CD4-positive, alpha-beta T cell treated with Interleukin-10 for 1 hour (primary cell): ENCODE measurements at places on chromosomes 6 and 20.

- DNase-seq: no peak
Observed at GRCh38 chr20:24378661-24379483, 90.6 kb upstream of the SYNDIG1 start.

DNA sequence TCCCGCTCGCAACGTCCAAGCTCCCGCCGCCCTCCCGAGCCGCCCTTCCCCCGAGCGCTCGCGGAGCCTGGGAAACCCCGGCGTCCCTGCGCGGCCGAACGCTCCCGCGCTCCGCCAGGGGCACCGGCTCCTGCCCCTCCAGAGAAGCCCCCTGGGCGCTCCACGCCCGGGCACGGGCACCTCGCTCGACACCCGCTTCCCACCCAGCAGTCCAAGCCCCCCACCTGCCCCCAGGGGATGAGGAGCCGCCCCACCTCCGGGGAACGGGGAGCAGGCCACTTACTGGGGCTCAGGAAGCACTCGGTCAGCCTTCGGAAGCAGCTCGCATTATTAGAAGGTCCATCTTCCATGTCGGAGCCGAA, 1.4 kb downstream of the PDE10A start:
- no peak for DNase-seq

GRCh38 chr6:12309070-12309469, 18.9 kb downstream of the EDN1 start:
- no peak for DNase-seq

DNA sequence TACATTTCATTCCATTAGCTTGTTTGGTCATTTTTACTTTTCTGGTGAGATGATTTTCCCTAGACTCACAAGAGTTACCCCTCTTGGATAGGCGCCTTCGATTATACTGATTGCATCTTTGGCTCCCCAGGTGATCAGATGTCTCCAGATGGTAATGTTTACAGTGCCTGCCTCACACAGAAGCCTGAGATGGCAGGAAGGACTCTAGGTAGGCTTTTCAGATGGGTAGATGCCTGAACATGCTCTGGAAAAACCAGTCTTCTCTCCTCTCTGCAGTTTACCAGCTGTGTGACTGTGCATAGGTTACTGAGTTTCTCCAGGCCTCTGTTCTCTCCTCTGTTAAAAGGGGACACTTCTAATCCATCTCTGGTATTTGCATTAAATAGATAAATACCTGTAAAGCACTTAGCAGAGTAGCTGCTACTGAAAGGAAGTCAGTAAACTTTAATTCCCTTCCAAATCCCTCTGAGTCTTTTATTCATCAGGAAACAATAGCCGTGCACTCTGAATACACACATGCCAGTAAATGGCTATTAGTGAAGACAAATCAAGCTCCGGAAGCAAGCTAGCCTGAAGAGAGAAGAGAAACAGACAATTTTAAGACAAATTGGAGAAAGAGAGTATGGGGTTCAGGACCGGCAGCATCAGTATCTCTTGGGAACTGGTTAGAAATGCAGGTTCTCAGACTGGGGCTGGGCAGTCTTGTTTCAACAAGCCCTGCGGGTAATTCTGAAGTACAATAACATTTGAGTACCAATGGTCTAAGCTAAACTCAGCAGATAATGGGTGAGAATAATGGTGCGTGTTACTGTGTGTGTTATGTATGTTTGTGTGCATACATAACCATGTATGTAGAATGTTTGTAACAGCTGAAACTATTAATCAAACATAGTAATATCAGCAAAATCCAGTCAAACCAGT, 139.4 kb downstream of the UST start:
- DNase-seq: no peak

- no peak for DNase-seq
Observed at GRCh38 chr20:19993958-19994669, 23.0 kb upstream of the NAA20 start.

GRCh38 chr6:15880262-15880973, 217.6 kb upstream of the DTNBP1 start:
- DNase-seq: no peak

- DNase-seq: no peak
Observed at GRCh38 chr6:44545224-44545623, 157.7 kb downstream of the CDC5L start.

DNA sequence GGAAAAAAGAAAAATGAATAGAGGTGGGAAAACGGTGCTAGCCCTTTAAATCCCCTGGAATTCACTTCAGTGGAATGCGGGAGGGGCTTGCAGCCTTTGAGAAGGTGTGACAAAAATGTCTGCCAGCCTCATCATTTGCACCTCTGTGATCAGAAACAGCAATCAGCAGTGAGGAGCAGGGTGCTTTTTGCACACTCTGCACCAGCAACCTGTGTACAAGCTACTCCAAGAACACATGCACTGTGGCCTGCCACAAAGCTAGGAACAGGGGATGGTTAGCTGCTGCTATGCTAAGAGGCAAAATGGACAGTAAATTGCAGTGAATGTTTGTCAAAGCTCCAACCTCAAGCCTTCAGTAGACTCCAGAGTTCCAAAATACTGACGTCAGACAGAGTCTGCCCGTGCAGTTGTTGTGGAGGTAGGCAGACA, 29.7 kb downstream of the GINS1 start:
- DNase-seq: no peak

DNA sequence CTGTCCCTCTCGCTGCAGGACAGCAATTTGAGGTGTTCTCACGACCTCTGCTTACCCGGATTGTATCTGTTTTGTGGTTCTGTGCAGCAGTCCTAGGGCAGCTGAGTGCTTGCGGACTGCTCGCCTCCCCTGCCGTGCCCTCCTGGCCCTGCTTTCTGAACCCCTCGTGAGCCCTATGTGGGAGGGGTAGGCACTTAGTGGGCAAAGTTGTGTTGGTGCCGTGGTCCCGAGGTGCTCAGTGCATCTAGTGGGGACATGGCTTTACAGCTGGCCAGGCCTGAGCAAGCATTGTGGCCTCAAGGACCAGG, 5.2 kb downstream of the TMEM181 start:
- no peak for DNase-seq

DNA sequence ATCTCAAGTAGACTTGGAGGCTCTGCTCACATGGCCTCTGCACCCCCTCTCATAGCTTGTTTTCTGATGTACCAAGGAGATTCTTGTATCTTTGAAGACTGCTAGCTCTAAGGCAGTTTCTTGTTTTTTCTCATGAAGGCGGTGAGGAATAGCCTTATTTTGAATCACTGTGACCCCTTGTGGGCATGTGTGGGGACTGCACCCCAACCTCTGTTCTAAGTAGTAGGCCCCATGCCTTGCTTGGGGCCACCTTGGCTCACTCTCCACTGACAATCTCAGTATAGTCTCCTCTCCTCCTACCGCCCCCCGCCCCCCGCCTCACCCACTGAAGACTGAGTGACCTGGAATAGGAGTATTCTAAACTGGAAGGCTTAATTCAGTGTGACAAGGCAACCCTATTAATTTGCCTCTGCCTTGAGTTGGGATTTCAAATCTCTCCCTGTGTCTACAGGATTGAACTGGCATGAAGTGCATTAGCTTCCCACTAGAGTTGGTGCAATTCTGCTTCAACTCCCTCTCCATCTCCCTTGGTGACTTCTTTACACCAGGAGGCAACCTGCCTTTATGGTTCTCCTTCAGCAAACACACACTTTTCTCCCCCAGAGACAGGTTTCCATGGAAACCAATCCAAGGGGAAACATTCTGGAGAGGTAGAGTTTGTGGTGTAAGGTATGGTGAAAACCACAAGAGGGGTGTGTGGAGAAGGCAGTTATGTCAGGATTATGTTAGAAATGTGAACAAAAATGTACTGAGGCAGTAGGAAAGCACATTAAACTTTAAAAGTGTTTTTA, 75.4 kb upstream of the ECI2 start:
- peak; percentile 56 for DNase-seq

- peak; percentile 61 for DNase-seq
Observed at GRCh38 chr20:49323622-49324238, 45.9 kb upstream of the ZNFX1 start.

DNA sequence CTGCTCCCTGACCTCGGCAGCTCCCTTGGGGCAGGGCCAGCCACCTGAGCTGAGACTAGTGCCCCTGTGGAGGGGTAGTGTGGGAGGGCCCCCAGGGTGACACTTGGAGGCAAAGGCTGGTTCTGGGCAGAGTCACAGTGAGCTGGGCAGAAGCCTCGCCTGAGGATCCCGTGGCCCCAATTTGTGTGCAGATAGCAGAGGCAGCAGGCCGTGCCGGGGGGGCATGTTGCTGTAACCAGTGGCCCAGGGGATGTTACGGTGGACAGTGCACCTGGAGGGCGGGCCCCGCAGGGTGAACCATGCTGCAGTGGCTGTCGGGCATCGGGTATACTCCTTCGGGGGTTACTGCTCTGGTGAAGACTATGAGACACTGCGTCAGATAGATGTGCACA, 2.9 kb downstream of the KLHDC3 start:
- DNase-seq: no peak

GRCh38 chr20:42941629-42942028, 248.1 kb downstream of the PTPRT start:
- no peak for DNase-seq

GRCh38 chr6:135506270-135506997, 8.9 kb upstream of the AHI1 start:
- peak; percentile 64 for DNase-seq

DNA sequence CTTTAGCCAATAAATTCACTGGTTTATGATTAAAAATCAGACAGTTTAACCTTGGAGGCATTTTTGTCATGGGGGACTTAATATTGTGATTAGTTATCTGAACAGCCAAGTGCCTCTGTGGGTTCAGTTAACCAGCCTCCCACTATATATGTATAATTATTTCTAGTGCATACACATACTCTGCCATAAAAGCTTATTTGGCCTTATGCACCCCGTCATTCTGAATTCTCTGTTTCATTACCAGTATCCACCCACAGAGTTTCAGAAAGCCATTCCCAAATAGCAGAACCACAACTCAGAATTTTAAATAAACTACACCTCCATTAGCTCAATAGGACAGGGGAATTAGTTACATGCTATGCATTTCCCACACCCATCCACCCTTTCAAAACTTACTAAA, 279.7 kb downstream of the ZFAND3 start:
- DNase-seq: no peak

- DNase-seq: no peak
Observed at GRCh38 chr20:12965870-12966251, 42.9 kb upstream of the SPTLC3 start.

- DNase-seq: no peak
Observed at GRCh38 chr6:134303891-134304290, 14.0 kb downstream of the SGK1 start.

GRCh38 chr20:18678549-18679419, 90.9 kb downstream of the DTD1 start:
- peak; percentile 13 for DNase-seq

DNA sequence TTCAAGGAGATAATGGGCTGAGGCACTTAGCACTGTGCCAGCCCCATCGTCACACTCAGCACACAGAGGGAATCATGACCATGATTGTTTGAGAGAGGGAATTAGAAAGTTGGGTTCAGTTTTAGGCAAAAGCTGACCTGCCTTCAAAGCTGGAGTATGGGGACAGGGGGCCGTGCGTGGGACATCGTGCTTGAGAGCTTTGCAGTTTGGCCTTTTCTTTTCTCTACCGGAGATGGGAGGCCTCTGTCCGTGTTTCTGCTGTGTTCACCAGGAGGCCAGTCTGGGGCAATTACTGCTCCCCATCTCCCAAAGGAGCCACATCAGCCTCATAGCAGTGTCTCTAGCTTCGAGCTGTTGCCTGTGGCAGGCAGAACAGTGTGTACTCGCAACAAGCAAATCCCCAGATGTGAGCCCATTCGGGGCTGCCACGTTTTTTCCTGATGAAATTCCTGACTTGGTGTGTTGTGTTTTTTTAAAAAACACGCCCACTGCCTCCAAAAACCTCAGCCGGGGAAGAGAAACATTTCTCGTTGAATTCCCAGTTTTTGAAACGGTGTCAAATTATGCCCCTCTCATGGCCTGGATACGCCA, 20.2 kb downstream of the EYA2 start:
- no peak for DNase-seq

DNA sequence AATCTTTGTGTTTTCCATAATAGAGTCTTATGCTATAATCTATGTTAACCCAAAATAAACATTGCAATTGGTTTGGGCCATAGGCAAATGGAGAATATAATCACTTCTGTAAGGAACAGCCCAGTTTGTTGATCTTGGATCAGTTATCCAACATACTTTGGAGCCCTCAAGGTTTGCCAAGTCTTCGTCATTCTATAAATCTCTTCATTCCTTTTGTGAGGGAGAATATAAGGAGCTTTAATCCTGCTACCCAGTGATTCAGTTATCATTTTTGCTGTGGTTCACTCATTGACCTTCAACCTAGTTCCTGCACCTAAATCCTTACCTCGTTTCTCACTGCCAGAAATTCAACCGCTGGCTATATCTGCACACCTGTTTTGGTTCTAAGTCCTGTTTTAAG, 500.3 kb upstream of the PTCHD4 start:
- no peak for DNase-seq

- no peak for DNase-seq
Observed at GRCh38 chr20:53510262-53510661, 83.4 kb downstream of the ZNF217 start.

GRCh38 chr20:40848526-40848925, 159.5 kb upstream of the MAFB start:
- DNase-seq: no peak

DNA sequence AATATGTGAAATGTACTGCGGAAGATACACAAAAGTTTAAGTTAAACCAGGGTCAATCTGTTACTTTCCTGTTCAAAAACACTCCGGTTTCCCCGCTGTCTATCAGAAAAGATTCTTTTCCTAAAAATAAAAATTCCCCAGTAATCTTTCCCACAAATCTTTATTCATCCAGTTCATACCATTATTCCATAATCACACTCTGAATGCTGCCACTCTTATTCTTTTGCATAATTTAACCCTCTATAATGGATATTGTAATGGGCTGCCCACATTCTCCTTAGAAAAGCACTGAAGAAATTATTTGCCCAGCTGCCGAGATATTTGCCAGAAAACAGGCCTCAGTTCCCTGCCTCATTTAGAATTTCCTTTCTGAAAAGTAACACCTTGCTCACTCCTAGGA, 68.6 kb downstream of the EPHA7 start:
- no peak for DNase-seq

- no peak for DNase-seq
Observed at GRCh38 chr6:78908621-78909020, 41.3 kb downstream of the IRAK1BP1 start.

GRCh38 chr6:47135772-47136171, 93.6 kb upstream of the ADGRF1 start:
- no peak for DNase-seq

GRCh38 chr20:19860737-19861136, 102.7 kb downstream of the RIN2 start:
- DNase-seq: no peak

- no peak for DNase-seq
Observed at GRCh38 chr6:116697480-116697879, 16.5 kb downstream of the KPNA5 start.

- no peak for DNase-seq
Observed at GRCh38 chr6:142013875-142014495, 118.7 kb upstream of the GJE1 start.
